M059J (cell line): ENCODE measurements at places on chromosomes 7 and 10. TPM values are rescaled to one million over a fixed set of nuclear protein-coding genes. Genes with fewer than 3 reads are reported as not detected.

GRCh38 chr7:30694774-30695721, 12.8 kb upstream of the CRHR2 start:
- no peak for DNase-seq

DNA sequence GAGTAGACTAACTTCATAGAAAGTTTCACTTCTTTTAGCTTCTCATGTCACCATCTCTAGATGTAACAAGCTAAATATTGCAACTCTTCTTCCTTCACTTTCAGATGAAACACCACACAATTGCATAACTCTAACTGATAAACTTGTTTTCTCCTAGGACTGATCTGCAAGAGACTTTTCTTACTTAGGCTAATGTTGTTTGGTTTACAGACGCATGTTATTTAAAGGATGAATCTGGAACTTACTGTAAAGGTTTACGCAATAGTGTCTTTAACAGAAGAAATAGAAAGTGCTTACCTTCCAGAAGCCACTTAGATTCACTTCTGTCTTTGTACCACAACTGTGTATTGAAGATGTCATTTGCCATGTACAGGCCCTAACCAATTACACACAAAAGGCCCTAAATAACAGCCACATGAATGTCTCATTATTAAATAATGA, 22.1 kb upstream of the ZC3HAV1 start:
- no peak for DNase-seq

DNA sequence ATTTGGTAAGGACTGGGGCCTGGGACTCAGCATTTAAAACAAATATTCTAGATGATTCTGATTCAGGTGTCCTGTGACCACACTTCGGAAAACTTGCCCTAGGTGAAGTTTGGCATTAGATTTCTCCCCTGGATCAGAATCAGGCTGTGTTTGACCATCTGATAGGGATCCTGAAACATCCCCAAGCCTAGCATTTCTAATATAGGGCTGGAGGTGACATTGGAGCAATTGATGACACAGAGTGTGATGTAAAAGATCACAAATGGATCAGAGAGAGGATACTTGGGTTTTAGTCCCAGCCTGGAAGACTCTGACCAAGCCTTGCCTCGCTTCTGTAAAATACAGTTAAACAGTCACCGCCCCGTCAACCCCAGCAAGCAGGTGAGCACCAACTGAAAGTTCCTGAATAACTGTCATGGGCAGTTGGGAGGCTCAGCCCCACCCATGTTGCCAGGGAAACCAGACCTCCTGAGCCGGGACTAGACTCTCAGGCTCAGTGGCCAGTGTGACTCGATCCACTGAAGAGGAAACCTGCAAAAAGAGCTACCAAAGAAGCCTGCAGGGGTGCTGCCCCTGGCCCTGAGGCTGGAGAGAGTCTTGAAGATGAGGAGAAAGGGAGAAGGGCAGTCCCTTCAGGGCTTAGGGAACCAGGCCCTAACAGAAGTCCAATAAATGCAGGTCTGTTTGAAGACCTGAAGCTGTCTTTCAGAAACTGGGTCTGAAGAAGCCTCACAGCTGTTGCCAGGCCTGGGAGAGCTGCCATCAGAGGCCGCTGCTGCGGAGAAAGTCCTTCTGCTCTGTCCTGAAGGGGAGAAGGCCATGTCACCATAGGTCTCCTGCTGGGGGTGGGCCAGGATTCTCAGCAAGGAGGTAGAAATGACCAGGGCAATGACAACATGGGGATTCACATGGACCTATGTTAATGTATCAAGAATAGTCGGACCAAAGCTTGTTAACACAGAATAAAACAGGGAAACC, 126.1 kb upstream of the KCNMA1 start:
- no peak for DNase-seq

DNA sequence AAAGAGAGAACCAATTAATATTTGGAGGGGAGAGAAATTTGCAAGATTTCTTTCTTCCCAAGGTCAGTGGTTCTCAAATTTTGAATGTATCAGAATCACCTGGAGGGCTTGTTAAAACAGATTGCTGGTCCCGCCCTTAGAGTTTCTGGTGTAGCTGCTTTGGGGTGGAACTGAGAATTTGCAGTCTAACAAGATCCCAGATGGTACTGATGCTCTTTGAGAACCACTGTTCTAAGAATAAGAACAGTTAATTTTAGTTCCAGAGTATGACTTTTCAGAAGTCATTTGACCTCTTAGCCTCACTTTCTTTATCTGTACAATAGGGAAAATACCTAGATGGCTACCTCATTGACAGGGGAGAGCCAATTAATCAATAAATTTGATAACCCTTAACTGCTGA, 161.6 kb downstream of the PRKG1 start:
- no peak for DNase-seq

DNA sequence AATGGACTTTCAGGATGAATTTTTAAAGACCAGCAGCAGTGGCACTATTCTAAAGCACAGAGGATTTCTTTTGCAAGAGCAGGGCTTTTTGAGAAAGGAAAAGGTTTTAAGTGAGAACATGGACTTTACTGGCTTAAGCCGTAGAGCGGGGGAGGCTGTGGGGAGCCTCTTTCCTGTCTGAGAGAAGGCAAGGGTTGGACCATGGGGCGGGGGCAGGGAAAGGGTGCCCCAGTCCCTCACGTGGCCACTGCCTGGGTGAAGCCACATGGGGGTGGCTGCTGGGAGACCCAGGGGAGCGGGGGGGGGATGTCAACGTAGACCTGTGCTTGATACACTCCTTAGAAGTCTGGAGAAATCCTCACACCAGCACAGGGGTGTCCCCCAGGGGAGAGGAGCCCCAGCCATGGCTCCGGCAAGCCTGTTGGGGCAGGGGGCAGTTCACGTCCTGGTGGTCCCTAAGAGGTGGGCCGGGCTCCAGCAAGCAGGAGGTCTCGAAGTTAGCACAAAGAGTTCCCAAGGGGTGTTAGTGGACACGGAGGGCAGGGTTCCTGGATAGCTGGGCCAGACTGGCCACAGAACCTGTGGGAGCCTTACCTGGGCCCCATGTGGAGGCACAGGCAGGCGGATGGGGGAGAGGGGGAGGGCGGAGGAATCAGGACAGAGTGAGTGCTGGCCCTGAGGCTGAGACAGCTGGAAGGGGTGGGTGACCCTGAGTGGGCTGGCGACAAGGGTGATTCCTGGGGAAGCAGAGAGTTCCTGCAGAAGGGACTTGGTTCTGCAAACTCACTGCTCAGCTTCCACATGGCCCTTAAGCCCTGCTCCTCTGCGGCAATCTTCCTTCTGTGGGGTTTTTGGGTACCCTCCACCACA, 36.9 kb upstream of the ELFN1 start:
- DNase-seq = no peak

DNA sequence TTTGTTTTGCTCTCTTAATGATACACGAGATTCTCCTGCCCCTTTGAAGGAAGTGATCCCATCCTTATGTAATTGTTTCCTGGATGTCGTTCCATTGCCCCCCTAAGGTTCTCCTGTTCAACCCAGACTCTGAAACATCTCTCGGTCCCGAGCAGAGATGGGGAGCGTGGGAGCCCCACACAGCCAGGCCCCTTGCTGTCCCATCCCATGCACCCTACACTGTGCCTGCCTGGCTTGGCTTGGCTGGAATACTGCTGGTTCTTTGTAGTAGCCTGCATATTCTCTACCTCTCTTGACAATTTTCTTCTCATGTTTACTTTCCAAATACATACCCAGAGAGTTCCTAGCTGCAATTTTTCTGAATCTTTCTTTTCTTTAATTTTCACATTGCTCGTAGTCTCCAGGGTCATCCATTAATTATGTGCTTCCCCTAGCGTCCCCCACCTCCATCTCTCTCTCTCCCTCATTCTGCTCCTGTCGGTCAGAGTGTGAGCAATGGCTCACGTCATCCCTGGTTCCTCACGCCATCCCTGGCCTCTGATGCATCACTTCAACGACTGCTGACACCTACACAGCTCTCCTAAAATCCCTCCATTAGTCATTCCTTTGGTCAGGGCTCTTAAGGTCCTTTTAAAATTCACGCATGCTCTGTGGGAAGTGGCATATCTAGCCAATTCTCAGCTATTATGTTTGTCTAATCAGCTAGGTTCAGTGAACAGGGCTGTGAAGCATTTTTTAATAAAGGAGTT, 32.5 kb upstream of the GPR158 start:
- peak; percentile 1 for DNase-seq

GRCh38 chr7:132783824-132784223, 207.6 kb upstream of the PLXNA4 start:
- peak; percentile 98 for DNase-seq

- no peak for DNase-seq
These were observed 50.9 kb downstream of the DOCK1 start for GRCh38 chr10:126955934-126956711.

- DNase-seq = no peak
These were observed 26.7 kb downstream of the YWHAG start for GRCh38 chr7:76332078-76332477.

DNA sequence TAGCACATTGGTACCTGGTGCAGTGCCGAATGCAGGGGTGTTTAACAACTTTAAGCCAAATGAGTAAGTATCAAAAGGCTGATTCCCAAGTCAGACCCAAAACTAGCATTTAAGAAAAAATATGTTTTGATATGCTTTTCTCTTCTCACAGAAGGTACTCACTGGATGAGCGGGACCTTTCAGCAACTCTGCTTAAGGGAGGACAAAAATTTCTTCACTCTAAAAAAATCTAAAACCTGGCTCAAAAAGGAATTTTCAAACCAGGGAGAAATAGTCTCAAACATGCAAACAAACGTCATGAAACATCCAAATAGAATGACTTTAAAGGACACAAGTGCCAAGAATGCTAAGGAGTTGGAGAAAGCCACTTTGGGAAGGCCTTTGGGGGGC, 962.1 kb downstream of the KCNMA1 start:
- DNase-seq = no peak

GRCh38 chr7:26954951-26955350, 90.6 kb upstream of the SKAP2 start:
- no peak for DNase-seq

DNA sequence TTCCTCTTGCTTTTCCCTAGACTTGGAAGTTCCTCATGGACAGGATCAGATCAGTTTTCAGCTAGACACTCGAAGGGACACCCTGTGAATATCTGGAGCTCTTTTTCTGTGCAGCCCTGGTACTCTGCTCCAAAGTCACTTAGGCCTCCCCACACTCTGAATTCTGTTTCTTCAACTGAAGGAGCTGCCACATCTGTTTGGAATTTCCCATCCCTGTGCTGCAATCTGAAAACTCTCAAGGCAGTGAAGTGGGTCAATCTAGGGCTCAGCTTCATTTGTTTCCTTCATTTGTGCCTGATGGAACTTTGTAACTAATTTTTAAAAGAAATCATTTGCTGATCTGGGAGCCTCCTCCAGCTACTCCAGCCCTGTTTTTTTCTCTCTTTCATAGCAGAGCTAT, 9.6 kb downstream of the EPC1 start:
- DNase-seq = no peak

- DNase-seq = no peak
These were observed 154.7 kb downstream of the PTPN20 start for GRCh38 chr10:47065903-47066302.

DNA sequence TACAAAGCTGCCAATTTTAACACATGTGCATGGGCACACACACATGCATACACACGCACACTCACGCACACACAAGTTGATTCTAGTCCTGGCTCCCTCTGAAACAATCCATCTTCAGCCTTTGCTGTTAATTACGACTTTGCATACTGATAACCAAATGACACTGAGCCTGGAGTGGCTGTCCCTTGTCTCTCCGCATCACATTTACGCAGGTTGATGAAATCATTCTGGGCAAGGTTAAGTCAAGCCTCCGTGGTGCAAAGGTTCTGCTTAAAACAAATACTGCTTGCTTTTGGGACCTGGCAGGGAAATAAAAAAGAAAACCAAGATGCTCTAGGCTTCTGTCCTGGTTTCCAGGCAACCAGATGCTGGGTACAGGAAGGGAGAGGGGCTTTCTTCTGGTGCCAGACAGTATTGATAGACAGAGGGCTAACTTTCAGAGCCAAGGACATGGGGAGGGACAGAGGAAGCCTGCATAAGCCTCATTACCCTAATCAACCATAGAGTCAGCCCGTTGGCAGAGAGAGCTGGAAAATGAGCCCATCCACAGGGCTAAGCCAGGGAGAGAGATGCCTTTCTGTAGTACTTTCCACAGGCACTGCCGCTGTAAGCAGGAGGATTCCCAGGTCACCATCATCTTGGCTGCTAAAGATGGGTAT, 233.0 kb downstream of the WDR11 start:
- no peak for DNase-seq

DNA sequence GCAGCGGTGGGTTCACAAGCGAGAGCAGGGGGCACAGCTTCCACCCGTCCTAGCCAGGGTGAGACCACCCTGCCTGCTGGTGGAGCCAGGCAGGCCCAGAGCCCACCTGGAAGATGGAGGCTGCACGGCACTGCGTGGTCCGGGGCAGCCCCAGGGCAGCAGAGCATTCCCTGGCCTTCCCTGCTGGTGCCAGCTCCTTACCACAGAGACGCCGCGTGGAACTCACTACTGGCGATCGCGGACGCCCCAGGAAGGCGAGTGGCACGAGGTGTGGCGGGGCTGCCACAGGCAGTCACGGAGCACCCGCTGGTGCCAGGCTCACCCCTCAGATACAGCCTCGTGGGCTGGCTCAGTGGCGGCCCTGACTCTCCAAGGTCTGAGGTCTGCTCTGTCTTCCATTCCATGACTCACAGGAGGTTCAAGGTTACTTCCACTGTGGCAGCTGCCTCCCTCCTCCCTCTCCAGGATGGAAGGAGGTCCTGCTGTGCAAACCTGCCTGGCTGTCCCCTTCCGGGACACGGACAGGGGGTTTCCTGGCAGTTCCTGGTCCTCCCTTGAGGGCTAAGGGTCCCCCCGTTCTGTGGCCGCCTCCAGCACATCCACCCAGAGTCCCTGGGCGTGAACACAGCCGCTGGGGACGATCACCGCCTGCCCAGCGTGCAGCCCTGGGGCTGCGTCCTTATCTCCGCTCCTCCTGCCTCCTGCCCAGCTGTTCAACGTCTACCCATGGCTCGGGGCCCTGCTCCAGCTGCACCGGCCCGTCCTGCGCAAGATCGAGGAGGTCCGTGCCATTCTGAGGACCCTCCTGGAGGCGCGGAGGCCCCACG, 3.1 kb downstream of the CYP2W1 start:
- peak; percentile 73 for DNase-seq

DNA sequence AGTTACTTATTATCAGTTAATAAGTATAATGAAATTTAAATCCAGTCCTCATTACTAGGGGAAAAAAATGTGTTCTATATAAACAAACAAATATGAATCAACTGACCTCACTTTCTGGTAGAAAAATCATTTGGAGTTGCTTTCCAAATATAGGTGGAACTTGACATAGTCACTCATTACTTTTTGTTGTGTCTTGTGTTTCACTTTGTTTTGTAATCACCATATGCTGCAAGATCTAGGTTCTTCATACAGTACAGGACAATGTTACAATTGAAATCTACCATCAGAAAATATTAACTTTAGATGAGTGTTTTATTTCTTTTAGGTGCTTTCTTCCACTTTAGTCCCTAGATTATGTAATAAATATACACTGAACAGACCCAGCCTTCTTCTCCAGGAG, 16.9 kb downstream of the TFEC start:
- DNase-seq = no peak

- peak; percentile 16 for DNase-seq
These were observed 536.6 kb upstream of the GALNT17 start for GRCh38 chr7:70595370-70595754.

Gene ENO4
- not detected in 2 replicates for total RNA-seq

Gene PHKG1
- total RNA-seq = 0.12 TPM in 1 of 2 replicates, not detected in the other

Gene LRRC18
- total RNA-seq = not detected in 2 replicates

Gene RBP3
- total RNA-seq = not detected in 2 replicates

Gene NOM1
- 7.3 and 14.1 TPM in 2 replicates for total RNA-seq

Gene CDC14C
- total RNA-seq = 0.07 and 0.10 TPM in 2 replicates
